ENCODE measurements at places on chromosomes 16 and 17.

DNA sequence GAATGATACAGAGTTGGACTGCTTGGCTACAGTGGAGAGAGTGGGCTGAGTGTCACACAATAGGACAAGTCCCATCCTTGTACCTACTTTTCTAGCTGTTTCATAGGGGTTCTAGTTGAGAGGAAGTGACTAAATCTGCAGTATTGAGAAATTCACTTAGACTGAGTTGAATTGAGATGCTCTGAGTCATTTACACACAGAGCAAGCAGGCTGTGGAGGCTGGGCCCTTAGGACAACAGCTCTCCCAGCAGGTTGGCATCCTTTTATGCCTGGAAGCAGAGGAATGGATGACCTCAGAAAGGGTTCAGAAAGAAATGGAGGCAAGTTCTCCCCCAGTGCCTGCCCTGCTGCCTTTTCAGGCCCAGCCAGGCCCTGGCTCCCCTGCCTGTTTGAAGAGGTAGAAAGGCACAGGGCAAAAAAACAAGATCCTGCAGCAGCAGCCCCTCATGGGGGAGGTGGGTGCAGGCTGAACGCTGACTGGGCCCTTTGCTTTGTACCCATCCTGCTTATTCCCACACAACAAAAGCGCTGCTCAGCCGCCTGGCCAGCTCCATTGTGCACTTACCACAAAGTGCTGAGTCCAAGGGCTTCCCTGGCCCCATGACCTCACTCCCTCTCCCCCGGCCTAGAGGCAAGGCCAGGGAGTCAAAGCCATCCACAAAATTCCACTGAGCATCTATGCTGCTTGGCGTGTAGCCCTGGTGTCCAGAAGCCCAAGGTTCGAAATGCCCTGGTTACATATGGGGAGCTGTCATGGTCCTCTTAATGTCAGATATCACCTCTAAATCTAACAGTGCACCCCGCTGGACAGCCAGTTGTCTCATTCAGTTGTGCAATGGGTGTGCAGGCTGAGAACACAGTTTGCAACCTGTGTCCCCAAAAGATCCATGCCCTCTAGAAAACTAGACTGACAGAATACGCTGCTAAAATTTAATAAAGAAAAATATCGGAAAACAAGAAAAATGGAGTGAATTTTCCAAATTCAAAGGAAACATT lies 5.4 kb upstream of the CRYBA1 start:
- DNase-seq = peak; percentile 73

DNA sequence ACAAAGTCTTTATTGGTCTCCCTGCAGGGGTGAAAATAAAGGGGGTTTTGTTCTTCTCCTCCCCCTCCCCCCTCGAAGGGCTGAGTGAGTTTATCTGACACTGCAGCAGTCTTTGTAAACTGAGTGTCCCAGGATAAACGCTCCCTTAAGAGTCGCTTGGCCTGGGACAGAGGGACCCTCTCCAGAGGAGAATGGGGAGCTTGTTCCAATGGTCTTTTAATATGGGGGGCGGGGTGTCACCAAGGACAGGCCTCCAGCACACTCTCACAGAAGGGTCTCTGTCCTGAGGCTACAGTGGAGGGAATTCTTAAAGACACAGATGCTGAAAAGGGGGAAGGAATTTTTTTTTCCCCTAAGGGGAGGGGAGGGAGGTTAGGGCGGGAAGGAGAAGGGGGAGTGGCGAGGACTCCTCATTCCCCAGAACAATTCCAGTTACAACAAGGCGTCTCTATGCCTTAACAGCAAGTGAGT lies 455.5 kb downstream of the SOX9 start:
- no peak for DNase-seq

DNA sequence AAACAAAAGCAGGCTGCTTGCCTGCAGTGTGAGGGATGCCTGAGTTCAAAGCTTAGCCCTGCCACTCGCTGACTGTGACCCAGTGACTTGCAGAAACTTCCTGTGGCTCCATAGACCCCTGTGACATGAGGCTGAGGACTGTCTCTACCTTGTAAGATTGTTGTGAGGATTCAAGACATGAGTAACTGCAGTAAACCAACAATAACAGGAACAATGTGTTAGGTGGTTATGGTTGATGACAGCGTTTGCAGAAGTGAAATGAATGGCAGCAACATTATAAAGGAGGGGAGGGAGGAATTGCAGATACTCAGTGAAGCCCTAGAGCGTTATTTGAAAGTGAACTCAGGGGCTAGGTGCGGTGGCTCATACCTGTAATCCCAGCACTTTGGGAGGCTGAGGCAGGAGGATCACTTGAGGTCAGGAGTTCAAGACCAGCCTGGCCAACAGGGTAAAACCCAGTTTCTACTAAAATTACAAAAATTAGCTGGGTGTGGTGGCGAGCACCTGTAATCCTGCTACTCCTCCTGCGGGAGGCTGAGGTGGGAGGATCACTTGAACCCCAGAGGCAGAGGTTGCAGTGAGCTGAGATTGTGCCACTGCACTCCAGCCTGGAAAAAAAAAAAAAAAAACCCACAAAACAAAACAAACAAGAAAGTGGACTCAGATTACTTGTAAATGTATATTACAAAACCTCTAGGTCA lies 33.5 kb upstream of the EMP2 start:
- no peak for DNase-seq

DNA sequence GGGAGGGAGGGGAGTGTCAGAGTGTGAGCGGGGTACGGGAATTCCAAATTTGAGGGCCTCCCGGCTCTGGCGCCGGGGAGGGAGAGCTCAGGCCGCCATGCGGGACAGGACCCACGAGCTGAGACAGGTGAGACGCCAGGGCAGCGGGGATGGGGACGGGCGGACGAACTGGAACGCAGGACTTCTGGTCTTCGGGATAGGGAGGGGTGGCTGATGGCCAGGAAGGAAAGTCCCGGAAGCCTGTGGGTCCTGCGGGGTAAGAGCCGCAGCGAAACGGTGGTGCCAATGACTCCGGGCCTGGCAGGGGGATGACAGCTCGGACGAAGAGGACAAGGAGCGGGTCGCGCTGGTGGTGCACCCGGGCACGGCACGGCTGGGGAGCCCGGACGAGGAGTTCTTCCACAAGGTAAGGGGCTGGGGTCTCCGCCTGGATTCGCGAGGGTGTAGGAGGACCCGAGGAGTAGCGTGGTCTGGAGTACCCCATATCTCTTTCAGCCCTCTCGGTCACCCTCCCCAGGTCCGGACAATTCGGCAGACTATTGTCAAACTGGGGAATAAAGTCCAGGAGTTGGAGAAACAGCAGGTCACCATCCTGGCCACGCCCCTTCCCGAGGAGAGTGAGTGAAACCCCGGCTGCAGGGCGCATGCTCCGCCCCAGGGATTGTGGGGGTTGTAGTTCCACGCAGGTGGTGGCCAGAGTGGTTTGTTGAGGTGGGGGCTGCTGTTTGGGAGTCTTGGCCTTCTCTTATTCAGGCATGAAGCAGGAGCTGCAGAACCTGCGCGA lies 543 bp downstream of the STX4 start:
- peak; percentile 92 for DNase-seq

GRCh38 chr17:61753696-61754095 lies 109.6 kb downstream of the BRIP1 start:
- no peak for DNase-seq

DNA sequence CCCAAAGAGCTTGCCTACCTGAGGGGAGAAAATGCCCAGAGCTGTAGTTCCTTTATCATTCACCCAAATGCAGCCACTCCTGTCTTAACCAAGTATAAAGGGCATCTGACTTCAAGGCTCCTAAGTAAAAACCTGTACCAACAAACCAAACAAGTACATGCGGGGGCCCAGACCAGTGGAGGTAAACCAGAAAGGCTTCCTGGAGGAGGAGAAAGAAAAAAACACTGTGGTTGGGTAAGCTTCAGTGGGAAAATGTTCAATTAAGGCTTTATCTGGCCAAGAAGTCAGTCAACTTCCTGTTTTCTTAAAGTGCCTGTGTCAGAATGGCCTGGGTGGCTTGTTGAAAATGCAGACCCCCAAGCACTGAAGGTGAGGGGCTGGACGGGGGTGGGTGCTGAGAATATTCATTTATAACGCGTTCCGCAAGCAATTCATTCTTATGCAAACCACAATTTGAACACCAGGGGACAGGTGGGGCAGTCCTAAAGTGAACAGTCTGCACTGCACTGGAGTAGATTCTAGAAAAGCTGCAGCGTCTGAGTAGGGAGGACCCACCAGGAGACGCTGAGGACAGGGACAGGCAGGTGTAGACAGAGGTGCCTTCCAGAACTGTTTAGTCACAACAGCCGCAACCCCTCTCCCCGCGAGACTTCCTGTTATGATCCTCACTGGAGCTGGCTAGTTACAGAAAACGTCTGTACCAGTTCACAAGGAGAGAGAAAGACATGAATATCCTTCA lies 467.1 kb downstream of the SOX9 start:
- DNase-seq = no peak

DNA sequence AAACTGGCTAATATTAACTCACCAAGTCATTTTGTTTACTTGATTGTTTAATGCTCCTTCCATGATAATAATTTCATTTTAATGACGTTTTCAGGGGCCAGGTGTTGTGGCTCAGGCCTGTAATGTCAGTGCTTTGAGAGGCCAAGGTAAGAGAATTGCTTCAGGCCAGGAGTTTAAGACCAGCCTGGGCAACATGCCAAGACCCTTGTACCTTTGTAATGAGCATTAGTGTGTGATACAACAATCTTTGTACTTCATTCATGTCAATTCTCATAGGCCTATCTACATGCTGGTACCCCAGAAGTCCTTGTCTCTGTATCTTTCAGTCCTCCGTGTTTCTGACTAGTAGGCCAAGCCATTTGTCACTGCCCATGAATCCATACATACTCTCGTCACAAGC lies 296.9 kb downstream of the ZFHX3 start:
- no peak for DNase-seq

- no peak for DNase-seq
These were observed 61.6 kb downstream of the SOX9 start for GRCh38 chr17:72182371-72182873.

DNA sequence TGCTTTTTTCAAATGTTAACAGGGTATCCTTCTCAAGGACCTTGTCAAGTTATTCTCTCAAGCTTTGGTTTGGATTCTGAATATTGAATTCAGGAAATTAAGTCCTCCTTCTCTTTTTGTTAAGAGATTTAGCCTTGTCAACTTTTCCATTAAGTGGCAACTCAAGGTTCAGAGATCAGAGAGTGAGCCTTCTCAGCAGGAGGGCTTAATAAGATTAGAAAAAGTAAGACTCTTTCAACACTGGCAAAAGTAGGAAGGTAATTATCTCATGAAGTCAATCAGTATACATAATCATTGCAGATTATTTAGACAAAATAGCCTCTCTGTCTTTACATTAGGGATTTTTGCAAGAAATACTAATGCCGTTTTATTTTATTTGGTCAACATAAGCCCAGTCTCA lies 330.7 kb downstream of the KIF2B start:
- DNase-seq = no peak

GRCh38 chr17:6495450-6496115 lies 51.3 kb downstream of the PIMREG start:
- no peak for DNase-seq

GRCh38 chr16:78976212-78976611 lies 624.3 kb downstream of the MAF start:
- no peak for DNase-seq

DNA sequence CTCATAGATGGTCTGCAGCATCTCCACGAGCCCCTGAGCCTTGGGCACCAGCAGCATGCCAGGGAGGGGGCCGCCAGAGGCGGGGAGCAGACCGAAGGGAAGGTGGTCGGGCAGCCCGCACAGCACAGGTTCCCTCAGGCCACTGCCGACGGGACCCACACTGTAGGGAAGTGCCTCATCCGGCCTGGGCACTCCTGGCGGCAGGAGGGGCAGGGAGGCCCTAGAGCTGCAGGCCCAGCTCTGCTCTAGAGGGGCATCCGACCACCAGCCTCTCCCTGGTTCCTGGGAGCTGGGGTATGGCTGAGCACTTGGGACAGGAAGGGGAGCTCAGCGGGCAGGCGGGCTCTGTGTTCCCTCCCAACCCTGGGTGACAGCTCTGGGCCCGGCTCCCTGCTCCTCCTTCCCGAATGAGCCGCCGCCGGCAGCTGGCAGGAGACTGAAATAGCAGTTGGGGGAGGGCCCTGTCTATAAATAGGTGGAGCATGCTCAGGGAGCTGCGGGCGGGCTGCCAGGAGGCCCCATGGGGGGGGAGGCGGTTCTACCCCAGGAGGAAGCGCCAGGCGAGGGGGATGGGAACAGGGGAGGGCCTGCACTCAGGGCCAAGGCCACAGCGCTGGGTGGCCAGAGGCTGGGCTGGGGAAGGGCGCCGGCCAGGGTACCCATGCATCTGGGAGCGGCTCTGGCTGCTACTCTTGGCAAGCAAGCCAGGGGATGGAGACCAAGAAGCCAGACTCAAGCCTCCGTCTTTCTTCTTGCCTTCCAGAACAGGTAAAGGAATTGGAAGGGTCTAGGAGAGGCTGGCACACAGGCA lies 12.4 kb downstream of the HDAC5 start:
- DNase-seq = peak; percentile 97

DNA sequence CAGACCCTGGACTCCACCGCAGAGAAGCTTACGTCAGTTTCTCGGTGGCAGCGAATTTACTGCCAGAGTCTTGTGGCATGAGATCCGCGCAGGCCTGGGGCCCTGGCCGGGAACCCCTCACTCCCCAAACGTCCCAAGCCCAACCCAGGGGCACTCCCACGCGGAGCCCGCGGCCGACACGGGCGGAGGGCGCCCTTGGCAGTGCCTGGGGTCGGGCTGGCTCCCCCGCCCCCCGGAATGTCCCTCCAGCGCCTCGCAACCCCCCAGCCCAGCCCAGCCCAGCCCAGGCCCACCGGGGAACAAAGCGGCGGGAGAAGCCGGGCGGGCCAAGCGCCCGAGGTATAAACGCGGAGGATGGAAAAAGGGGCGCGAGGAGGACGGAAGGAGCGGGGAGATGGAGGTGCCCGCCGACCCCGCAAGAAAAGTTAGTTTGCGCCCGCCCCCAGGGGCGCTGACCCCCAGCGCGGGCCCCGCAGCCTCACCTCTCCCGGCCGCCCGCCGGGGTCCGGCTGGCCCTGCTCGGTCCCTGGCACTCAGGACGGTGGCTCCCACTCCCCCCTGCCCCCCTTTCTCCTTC lies 330 bp downstream of the CASKIN2 start:
- no peak for DNase-seq

- no peak for DNase-seq
These were observed 55.9 kb upstream of the SLC5A11 start for GRCh38 chr16:24789881-24790280.

DNA sequence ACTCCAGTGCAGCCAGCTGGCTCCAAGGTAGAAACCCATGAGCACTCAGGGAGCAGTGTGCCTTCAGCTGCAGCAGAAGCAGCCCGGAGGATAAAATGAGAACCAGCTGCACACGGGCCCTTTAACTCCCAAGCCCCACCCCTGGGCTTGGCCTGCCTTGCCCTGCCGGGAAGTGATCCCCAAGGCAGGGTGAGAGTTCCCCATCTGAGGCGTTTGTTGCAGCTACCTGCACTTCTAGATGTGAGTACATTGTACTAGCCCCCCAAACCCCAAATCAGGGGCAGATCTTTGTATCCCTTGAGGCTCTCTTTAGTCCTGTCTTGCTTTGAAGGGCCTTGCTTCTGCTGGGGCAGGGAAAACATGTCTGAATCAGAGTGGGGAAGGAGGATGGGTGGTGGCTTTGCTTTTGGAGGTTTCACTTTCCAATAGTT lies at the start of gene MVP:
Gene MVP (plus strand): TSS at position 192 of the 431 bp plus-strand sequence. CDS start 10,088 bp downstream, outside the sequence.
- peak; percentile 82 for DNase-seq

Data from myocyte (in vitro differentiated cells).